Activated naive CD8-positive, alpha-beta T cell treated with anti-CD3 and anti-CD28 coated beads for 36 hours (primary cell): ENCODE measurements at places on chromosomes 4 and X.

GRCh38 chr4:158129694-158130093 is 43.1 kb downstream of the GASK1B start:
- no peak for DNase-seq

- peak; percentile 85 for DNase-seq
Measured at GRCh38 chrX:38803588-38804431, 2.6 kb downstream of the MID1IP1 start.

DNA sequence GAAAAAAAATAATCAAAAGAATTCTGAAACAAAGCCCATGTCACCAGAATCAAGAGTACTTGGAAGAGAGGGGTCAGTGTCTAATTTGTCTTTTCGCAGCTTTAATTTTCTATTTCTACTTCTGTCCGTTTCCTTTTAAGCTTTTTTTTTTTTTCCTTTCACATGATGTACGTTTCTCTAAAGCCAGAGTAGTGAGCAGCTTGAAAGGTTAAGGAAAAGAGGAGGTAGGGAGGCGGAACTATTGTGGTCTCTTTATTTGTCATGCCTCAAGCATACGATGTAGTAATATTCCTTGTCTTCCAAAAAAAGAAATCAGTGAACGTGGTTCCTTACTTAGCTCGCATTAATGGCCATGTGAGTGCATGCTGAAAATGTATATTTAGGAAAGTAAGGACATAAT is 311.5 kb downstream of the TENM3 start:
- no peak for DNase-seq

DNA sequence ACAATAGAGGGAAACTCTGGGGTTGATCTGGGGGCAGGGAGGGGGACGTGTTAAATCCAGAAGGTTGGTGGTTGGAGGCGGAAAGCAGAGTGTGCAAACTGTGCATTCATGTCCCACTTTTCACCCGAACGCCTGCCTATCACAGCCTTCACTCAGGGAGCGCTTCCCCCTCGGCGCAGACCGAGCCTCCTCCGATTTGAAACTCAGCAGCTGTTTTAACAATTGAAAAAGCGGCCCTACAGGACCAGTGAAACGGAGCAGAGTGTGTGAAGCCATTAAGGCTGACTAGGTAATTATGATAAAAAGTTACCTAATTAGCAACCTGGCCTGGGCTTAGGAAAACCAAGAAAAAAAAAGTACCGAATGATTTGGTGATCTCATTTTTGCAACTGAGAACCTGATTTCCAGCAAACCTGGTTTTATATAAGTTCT is 685 bp upstream of the NDNF start:
- peak; percentile 7 for DNase-seq

DNA sequence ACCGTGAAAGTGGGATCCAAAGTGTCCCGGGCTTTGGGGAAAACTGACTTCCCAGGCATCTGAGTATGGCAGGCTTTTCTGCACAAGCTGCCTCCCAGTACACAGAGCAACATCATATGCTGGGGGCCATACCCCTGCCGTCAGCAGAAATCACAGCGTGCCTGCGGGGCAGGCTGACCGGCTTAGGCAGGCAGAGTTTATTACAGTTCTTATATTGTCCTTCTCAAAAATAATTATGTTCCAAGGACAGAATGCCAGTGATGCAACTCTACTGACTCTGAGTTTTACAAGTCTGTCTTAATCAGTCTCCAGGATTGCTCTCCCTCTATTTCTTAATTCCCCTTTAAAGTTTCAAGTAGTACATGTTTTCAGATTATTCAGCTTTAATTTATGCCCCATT is 37.0 kb downstream of the IL21 start:
- DNase-seq, result no peak

DNA sequence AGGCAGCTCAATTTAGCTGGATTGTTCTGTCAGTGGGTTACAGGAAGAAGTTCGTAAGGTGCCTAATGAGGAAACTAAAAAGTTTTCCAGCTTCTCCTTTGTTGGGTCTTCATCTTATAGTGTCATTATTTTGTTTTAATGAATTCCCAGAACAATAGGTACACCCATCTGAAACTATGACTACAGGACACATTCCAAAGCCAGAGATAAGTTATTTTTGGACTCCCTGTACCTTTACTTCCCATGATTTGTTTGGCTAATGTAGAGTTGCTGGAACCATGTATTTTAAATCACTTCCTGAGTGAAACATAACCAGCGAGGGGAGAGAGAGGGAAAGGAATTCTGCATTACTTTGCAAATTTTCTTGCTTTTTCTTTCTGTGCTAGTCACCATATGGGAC is 114.0 kb downstream of the CLCN5 start:
- no peak for DNase-seq

DNA sequence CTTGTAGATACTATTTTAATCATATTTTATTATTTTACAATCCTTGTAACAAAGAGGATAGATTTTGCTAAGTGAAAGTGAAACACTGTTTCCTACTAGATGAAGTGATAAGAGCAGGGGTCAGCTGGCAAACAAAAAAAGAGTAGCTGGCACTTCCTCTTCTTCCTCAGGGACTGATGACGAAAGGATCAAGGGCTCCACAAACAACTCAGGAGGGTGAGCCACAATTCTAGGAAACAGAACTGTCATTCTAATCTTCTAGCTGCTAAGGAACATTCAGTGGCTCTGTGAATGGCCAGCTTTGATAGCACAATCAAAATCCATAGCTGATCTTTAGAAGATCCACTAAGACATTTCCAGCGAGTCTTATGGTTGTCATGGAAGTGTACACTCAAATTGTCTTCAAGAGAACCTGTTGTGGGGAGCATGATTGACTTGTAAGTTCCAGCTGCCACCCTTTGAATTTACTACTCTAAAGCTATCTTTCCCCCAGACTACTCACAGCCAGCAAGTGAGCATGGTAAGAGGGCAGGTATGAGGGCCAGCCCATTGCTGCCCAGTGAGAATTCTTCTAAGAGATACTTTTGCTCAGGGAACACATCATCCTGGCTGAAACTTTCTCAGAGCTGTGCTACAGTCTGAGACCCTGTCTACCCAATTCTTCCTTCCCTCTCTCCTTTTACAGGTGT is 275.7 kb upstream of the RASGEF1B start:
- no peak for DNase-seq

DNA sequence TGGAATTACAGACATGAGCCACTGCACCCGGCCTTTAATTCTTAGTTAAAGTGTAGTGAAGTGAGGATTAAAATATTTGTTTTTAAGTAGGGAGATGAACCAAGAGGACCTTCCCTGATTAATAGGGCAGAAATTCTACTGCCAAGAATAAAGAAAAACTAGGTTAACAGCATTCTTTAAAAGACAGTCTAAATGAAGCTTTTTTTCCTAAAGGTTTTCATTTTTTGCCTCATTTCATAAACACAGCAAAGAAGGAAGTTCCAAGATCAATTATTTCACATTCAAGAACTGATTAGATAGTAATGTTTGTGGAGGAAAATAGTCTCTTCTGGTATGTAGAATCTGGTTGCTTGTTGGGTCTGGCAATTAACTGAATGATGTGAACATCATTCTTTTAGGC is 112.1 kb upstream of the ARSJ start:
- DNase-seq, result no peak

GRCh38 chrX:11346121-11346682 is 53.0 kb downstream of the AMELX start:
- DNase-seq, result no peak

DNA sequence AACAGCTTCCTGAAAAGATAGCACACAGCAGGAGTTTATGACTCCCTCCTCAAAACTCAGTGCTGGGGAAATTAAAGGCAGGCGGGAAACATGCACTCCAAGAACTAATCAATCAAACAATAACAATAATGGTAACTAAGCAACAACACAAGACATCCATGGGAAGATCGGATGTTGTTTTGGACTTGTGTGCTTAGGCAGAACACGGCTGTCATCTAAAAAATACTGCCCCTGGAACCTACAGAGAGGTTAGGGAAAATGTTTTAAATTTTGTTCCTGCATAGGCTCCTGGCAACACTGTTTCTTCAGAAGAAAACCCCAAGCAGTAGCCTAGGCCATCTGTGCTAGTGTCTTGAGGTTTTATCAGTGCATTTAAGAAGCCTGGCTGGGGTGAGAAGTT is 1378.2 kb downstream of the STIM2 start:
- DNase-seq, result no peak

GRCh38 chrX:825991-826390 is 195.4 kb downstream of the SHOX start:
- DNase-seq, result no peak

DNA sequence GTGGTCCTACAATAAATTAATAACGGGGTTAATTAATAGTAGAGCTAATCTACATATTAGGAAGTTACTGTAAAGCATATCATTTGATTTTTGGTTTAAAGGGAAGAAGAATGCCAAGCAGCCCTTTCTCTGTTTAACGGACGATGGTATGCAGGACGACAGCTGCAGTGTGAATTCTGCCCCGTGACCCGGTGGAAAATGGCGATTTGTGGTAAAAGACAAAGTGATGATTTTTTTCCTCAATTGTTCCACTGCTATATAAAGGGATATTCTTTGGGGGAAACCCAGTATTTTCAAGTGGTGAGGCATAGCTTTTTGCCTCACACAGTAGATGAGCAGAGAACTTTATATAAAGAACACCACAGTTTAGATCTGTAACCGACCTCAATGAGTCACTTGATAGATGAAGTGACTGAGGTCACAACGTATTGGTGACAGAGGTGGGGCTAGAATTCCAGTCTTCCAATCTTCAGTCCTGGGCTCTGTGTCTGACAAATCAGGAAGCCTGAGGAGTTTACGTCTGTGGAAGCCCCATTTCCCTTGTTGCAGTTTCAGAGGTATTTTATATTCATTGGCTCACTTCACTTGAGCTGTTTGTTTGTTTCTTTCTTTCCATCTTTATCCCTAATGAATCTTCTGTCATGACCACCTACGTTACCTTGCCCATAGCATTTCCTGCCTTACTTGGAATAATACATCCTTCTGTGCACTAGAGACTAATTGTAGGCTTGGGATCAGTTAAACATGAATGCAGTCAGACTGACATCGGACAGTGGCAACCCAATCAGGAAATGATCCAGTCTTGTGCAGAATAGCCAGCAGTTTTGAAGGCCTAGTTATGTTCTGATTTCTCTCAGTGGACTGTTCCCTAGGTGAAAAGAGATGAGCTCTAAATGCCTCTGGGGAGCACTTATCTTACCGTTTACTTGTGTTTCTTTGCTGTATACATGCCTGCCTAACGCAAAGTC is 30.1 kb downstream of the ZRSR2 start:
- DNase-seq, result peak; percentile 33

DNA sequence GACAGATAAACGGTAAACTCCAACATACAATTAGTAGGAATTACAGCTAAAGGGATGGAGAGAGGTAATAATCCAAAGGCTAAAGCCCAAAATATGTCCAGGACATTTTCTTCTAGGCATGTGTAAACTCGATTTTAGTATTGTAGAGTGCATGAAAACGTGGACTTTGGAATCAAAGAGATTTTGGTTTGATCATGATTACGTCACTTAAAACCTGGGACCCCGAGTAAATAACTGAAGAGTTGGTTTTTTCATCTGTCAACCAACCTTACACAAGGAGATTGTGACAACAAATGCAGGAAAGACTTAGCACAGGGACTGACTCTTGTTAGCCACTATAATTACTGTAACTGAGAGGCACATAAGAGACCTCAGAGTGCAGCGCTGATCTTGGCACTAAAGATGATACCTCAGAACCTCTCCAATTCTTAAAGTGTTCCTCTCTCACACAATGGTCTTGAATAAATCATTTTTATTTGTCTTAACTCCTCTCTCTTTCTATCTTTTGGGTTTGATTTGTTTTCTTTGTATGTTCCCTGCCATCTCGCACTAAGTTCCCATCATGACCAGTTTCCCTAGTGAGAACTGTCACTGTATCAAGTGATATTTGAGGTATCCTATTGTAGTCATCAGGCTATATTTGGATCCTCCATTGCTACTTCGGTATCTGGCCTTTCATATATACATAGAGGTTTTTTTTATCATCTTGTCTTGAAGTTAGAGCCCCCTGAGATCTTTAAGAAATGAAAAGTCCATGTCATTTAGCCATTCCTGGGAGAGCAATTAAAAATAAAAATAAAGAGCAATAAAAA is 32.2 kb upstream of the MSL3 start:
- no peak for DNase-seq

- no peak for DNase-seq
Measured at GRCh38 chrX:46575991-46576392, 2.4 kb downstream of the CHST7 start.

- DNase-seq, result no peak
Measured at GRCh38 chr4:118086344-118086743, 52.1 kb downstream of the NDST3 start.

GRCh38 chr4:35358001-35358584 is 886.2 kb downstream of the ARAP2 start:
- DNase-seq, result no peak

DNA sequence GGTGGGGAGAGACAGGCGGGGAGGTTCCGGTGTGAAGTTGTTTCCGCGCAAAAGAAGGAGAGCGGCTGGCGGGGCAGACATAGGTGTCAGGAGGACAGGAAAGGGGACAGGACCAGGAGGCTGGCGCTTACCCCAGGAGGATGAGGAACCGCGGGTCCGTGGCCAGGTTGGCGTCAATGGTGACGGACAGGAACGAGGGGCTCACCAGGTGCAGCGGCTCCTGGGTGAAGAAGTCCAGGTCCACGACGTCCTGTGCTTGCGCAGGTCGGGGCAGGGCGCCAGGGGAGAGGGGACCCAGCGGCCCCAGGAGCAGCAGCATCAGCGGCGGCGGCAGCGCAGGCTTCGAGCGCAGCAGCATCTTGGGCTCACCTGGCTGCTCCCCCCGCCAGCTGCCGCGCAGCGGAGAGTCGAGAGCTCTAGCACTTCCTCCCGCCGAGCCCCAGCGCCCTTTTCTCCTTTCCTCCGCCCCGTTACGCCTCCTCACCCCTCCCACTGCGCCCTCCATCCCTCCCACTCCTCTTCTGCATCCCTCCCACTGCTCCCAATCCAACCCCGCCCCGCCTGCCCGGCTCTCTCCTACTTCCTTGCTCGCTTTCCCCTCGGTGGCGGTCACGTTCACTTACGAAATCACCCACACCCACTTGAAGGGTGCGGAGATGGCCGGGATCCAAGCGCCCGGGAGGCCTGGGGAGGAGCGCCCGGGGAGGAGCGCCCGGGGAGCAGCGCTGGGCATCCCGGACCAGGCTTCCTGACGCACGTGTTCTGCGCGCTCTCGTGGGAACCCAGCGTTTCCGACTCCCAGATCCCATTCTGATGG is at the start of gene HPSE:
HPSE (minus strand) TSS at position 424 of the 817 bp plus-strand sequence; CDS start at position 358, 66 bp downstream.
- DNase-seq, result peak; percentile 69

GRCh38 chr4:148634476-148634875 is 192.3 kb upstream of the NR3C2 start:
- no peak for DNase-seq

DNA sequence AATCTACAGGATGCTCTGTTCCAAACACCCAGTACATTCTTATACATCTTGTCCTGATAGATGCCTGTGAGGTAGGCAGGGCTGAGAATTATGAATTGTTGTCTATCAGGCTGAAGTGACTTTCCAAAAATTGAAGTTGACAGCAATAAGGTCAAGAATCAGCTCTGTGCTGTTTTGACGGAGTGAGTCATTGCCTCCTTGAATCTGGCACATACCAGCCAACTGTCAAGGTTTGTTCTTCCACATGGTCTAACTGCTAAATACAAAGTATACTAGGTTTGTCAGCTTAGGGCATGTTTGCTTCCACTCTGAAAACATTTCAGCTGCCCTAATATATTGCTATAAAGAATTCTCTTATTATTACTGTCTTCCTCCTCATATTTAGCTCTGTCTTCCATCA is 32.3 kb downstream of the SH3RF1 start:
- no peak for DNase-seq
